Body of pancreas (tissue), 4 donors: ENCODE measurements at places on chromosomes 1 and 21. TPM values are rescaled to one million over a fixed set of nuclear protein-coding genes. Genes with fewer than 3 reads are reported as not detected.

GRCh38 chr1:21123287-21123948 lies 53.3 kb downstream of the EIF4G3 start:
- no peaks in the 10 kb centered on the region for H3K36me3 ChIP-seq
- DNase-seq, result no peak
- no peak overlapping the region for H3K4me3 ChIP-seq
- H3K4me1 ChIP-seq, result no peaks in the 10 kb centered on the region

DNA sequence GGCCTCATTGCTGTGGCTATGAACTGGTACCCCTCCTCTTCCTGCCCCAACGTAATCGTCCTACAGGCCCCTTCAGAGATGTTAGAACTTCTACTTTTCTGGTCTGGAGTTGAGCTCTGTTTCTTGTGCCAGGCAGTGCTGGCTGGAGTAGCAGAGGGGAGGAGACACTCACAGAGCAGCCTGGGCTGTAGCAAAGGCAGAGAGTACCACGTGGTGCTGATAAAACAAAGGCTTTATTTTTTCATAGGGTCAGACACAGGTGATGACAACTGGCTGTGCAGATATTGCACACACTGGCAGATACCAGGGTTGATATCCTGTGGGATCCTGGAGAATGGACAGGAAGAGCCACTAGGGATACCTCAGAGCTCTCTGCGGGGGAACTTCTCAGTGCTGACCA lies 23.2 kb downstream of the CRCT1 start:
- no peak for DNase-seq
- no peaks in the 10 kb centered on the region for H3K27me3 ChIP-seq
- H3K4me1 ChIP-seq, result no peaks in the 10 kb centered on the region
- H3K4me3 ChIP-seq, result no peak overlapping the region
- no peak overlapping the region for H3K27ac ChIP-seq

The LRRC8D gene
- 7.6 TPM for total RNA-seq

The ARHGEF16 gene
- 17.1 TPM for total RNA-seq

- no peak overlapping the region for H3K4me3 ChIP-seq
- peaks cover 24% of the 10 kb centered on the region for H3K4me1 ChIP-seq
- H3K36me3 ChIP-seq, result no peaks in the 10 kb centered on the region
- H3K27me3 ChIP-seq, result no peaks in the 10 kb centered on the region
- no peak overlapping the region for H3K27ac ChIP-seq
- DNase-seq, result no peak
These were observed 34.7 kb downstream of the S100A10 start for GRCh38 chr1:151958959-151959358.
